ENCODE measurements at places on chromosomes 6 and 20.
A peak's percentile ranks its signal among the peaks of the same experiment; 100 is the strongest.

- DNase-seq: peak; percentile 40
Observed at GRCh38 chr20:63129376-63129965, 86.5 kb downstream of the YTHDF1 start.

GRCh38 chr6:134821397-134821796 is 128.5 kb downstream of the ALDH8A1 start:
- no peak for DNase-seq

GRCh38 chr6:79180052-79180451 is 54.4 kb downstream of the HMGN3 start:
- DNase-seq: no peak

DNA sequence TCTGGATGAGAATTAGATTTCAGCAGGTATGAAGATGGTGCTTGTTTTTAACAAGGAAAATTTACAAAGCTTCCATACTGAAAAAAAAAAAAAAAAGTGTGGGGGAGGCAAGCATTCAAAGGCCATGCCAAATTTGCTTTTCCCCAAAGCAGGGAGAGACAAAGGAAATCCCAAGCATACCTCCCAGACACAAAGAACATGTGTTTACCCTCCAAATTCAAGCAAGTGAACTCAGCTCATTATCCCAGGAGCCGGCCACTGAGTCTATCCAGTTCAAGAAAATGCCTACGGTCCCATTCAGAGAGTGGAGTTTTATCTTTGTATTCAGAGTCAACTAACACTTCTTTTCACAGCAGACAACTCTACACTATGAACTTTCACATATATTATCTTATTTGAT is 102.7 kb upstream of the ID4 start:
- DNase-seq: no peak

- DNase-seq: no peak
Observed at GRCh38 chr6:150634964-150635292, 35.2 kb downstream of the PLEKHG1 start.

- DNase-seq: no peak
Observed at GRCh38 chr6:156639009-156639721, 138.0 kb upstream of the ARID1B start.

- no peak for DNase-seq
Observed at GRCh38 chr20:43508106-43508505, 609 bp downstream of the L3MBTL1 start.

- no peak for DNase-seq
Observed at GRCh38 chr6:49565855-49566254, 15.4 kb downstream of the C6orf141 start.
